ENCODE measurements at places on chromosomes 6 and 20.

GRCh38 chr20:38190166-38190565 is 25.1 kb upstream of the TGM2 start:
- no peak overlapping the region for H3K27ac ChIP-seq
- no peak overlapping the region for H3K4me3 ChIP-seq
- no peaks in the 10 kb centered on the region for H3K27me3 ChIP-seq
- DNase-seq, result no peak
- no peaks in the 10 kb centered on the region for H3K36me3 ChIP-seq

DNA sequence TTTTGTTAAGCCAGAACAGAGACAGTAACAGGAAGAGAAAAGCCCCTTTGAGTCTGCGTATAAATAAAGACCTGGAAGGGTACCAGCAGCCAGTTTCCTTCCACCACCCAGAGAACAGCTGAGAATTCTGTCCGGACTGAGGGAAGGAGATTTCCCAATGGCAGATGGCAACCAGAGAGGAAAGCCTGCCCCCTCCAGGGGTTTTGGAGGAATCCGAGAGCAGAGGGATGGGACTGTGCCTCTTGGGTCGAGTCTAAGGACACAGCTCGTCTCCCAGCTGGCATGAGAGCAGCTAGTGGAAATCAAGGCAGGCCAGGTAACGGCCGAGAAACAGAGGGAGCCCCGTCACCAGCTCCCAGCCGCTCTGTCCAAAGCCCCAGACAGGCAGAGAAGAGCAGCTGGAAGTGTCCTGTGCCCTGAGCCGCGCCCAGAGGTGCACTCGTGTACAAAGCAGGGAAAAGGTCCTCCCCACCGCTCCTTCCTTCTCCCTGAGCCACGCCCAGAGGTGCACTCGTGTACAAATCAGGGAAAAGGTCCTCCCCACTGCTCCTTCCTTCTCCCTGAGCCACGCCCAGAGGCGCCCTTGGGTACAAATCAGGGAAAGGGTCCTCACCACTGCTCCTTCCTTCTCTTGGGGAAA is 134.0 kb upstream of the SNX9 start:
- no peak overlapping the region for H3K27ac ChIP-seq
- H3K4me3 ChIP-seq, result no peak overlapping the region
- H3K27me3 ChIP-seq, result no peaks in the 10 kb centered on the region
- H3K36me3 ChIP-seq, result no peaks in the 10 kb centered on the region

GRCh38 chr6:33069021-33069738 is 4.3 kb downstream of the HLA-DPA1 start:
- DNase-seq, result no peak
- H3K4me3 ChIP-seq, result no peak overlapping the region
- no peaks in the 10 kb centered on the region for H3K4me1 ChIP-seq
- H3K36me3 ChIP-seq, result no peaks in the 10 kb centered on the region
- no peaks in the 10 kb centered on the region for H3K27me3 ChIP-seq

DNA sequence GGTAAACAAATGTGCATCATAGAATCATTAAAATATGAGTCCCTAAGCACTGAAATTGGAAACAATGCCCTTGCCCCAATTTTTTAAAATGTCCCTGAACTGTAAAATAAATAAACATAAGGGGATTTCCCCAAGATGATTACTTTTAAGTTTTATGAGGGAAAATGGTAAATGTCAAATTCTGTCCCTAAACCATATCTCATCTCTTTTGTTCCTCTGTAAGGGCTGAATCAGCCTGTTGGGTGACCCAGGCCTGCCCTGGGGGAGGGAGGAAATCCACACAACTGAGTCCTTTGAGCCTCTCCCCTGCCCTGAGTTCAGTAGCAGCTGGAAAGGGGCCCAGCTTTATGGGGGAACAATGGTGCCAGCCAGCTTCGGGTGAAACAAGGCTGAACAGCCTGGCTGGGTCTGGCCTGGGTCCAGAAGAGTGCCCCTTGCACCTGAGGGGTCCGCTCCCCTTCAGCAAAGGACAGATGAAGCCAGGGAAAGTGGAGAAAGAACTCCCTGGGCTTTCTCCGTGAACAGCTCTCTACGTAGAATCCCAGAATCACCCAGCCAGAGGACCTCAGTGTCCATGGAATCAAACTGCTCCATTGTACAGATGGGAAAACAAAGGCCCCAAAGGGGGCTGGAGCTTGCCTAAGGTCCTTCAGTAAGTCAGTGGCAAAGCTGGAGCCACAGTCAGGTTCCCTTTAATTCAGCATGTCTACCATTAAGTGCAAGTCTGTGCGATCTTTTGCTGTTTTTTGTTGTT is 28.2 kb upstream of the ITCH start:
- no peak overlapping the region for H3K4me3 ChIP-seq
- DNase-seq, result no peak
- no peak overlapping the region for H3K27ac ChIP-seq
- H3K27me3 ChIP-seq, result no peaks in the 10 kb centered on the region
- peaks cover 46% of the 10 kb centered on the region for H3K4me1 ChIP-seq

DNA sequence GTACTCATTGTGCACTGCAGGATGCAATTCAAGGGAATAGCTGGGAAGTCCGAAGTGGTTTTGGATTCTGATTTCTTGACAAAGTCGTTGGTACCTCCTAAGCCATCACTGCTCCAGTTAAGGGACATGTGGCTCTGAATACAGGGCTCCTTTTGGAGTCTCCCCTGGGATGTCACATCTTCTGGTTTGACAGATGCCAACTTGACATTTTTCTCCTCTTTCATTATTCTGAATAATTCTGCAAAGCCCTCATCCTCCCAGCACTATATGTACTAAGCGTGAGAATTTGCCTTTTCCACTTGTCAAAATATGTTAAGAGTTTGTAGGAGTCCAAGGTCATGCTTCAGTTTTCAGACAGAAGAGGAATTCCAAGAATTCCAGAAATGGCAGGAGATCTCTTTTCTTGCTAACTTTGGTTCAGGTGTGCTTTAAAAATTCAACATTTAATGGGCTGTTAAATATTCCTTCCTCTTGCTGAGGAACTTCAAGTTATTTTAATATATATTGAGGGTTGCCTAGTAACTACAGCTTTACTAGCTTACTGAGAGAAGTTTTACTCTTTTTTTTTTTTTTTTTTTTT is 38.7 kb downstream of the DOK5 start:
- no peaks in the 10 kb centered on the region for H3K27me3 ChIP-seq
- H3K36me3 ChIP-seq, result no peaks in the 10 kb centered on the region
- no peak for DNase-seq
- no peaks in the 10 kb centered on the region for H3K4me1 ChIP-seq
- no peak overlapping the region for H3K27ac ChIP-seq

GRCh38 chr6:79543886-79544285 is 6.7 kb upstream of the LCA5 start:
- H3K27me3 ChIP-seq, result no peaks in the 10 kb centered on the region
- no peak for DNase-seq
- H3K4me1 ChIP-seq, result no peaks in the 10 kb centered on the region
- H3K4me3 ChIP-seq, result no peak overlapping the region

- H3K27me3 ChIP-seq, result no peaks in the 10 kb centered on the region
- H3K4me3 ChIP-seq, result no peak overlapping the region
- H3K27ac ChIP-seq, result no peak overlapping the region
- H3K36me3 ChIP-seq, result no peaks in the 10 kb centered on the region
- DNase-seq, result no peak
- H3K4me1 ChIP-seq, result no peaks in the 10 kb centered on the region
Measured at GRCh38 chr6:20389066-20389465, 12.6 kb upstream of the E2F3 start.

- no peaks in the 10 kb centered on the region for H3K4me1 ChIP-seq
- H3K27me3 ChIP-seq, result no peaks in the 10 kb centered on the region
- no peak overlapping the region for H3K4me3 ChIP-seq
- DNase-seq, result no peak
- H3K36me3 ChIP-seq, result no peaks in the 10 kb centered on the region
Measured at GRCh38 chr6:2646346-2646745, 104.4 kb downstream of the MYLK4 start.

DNA sequence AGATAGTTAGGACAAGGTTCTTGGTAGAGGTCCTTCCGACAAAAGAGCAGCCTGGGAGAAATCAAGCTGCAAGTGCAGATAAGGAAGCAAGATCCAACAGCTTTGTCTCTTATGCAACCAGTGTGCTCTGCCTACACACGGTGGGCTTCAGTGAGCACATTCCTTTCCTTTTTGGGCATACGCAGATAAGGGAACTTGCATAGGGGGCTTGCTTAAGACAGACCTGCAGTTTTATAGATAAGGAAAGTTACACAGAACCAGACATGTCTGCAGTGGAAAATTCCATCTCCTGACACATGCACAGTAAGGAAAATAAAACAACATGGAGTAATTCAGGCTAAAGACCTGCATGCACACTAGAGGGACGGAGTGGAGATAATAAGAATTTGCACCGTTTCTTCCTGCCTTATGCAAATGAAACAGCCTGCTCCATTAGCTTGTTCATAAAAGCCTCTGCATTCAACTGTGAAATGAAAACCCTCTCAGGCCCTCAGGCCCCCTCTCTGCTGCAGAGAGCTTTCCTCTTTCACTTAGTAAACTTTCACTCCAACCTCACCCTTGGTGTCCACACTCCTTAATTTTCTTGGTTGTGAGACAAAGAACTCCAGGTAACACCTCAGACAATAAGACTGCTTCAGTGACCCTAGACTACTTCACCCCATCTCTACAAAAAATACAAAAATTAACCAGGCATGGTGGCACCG is 97.5 kb upstream of the MYLIP start:
- H3K4me1 ChIP-seq, result no peaks in the 10 kb centered on the region
- DNase-seq, result no peak
- no peak overlapping the region for H3K27ac ChIP-seq
- no peaks in the 10 kb centered on the region for H3K36me3 ChIP-seq

DNA sequence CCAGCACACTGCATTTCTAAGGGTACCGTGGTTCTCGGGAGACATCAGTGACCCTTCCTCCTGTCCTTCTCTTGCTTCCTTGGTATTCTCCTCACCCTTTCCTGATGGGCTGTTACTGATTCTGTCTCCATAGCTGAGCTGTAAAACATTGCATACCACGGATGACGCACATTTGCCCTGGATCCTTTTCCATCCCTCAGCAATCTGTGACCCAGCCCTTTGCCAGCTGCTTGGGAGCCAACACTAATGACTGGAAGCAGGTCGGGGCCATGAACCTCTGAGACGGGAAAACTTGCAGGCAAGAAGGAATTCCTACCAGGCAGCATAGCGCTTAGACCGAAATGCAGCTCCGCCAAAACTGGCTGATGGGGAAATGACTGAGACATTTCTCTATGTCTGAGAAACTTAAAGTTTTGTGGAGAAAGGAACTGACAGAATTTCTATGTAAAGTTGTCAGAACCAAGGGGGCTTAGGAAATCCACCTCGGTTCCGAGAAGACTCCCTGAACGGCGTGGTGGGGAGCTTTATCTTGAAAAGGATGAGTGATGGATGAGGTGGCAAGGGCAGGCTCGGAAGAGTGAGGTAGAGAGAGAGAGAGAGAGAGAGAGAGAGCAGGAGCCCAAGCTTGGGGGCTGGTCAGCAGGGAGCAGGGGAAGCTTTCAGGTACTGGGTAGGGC is 19.2 kb downstream of the TUBB2B start:
- H3K4me1 ChIP-seq, result no peaks in the 10 kb centered on the region
- no peak for DNase-seq
- no peak overlapping the region for H3K4me3 ChIP-seq
- no peaks in the 10 kb centered on the region for H3K27me3 ChIP-seq
- no peak overlapping the region for H3K27ac ChIP-seq

- peaks cover 32% of the 10 kb centered on the region for H3K27me3 ChIP-seq
- H3K4me3 ChIP-seq, result no peak overlapping the region
- H3K4me1 ChIP-seq, result no peaks in the 10 kb centered on the region
- DNase-seq, result no peak
Measured at GRCh38 chr6:32110632-32111031, 1.5 kb upstream of the TNXB start.

DNA sequence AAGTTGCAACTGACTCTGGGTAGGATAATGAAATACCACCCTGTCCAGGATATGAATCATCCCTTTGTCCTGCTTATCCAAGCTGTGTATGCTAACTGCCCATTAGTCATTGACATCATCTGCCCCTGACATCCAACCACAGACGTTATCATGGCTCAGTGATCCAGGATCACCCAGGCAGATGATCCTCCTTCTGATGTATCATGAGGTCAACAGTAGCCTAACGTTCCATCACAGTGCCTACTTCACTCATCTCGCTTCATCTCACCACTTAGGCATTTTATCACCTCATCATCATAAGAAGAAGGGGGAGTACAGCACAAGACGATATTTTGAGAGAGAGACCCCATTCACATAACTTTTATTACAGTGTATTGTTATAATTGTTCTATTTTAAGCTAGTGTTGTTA is 13.4 kb upstream of the BTN3A2 start:
- no peaks in the 10 kb centered on the region for H3K36me3 ChIP-seq
- no peak for DNase-seq
- no peaks in the 10 kb centered on the region for H3K27me3 ChIP-seq
- H3K27ac ChIP-seq, result no peak overlapping the region
- no peak overlapping the region for H3K4me3 ChIP-seq
- H3K4me1 ChIP-seq, result no peaks in the 10 kb centered on the region

- H3K4me1 ChIP-seq, result peaks cover 10% of the 10 kb centered on the region
- no peaks in the 10 kb centered on the region for H3K36me3 ChIP-seq
- DNase-seq, result no peak
- no peak overlapping the region for H3K27ac ChIP-seq
- H3K4me3 ChIP-seq, result no peak overlapping the region
Measured at GRCh38 chr6:159068904-159069578, 24.2 kb upstream of the TAGAP start.

GRCh38 chr6:137708481-137708880 is 158.6 kb upstream of the TNFAIP3 start:
- H3K27me3 ChIP-seq, result no peaks in the 10 kb centered on the region
- H3K36me3 ChIP-seq, result no peaks in the 10 kb centered on the region
- no peak overlapping the region for H3K4me3 ChIP-seq
- peaks cover 19% of the 10 kb centered on the region for H3K4me1 ChIP-seq
- no peak for DNase-seq

GRCh38 chr6:45959534-45960145 is 56.0 kb downstream of the CLIC5 start:
- H3K4me1 ChIP-seq, result no peaks in the 10 kb centered on the region
- H3K36me3 ChIP-seq, result no peaks in the 10 kb centered on the region
- no peak for DNase-seq
- H3K27ac ChIP-seq, result no peak overlapping the region
- H3K27me3 ChIP-seq, result no peaks in the 10 kb centered on the region

GRCh38 chr6:102066301-102066700 is 672.8 kb downstream of the GRIK2 start:
- H3K27me3 ChIP-seq, result no peaks in the 10 kb centered on the region
- DNase-seq, result no peak
- H3K27ac ChIP-seq, result no peak overlapping the region
- H3K4me1 ChIP-seq, result no peaks in the 10 kb centered on the region

- H3K27me3 ChIP-seq, result no peaks in the 10 kb centered on the region
- no peak overlapping the region for H3K4me3 ChIP-seq
- DNase-seq, result no peak
- H3K27ac ChIP-seq, result no peak overlapping the region
- H3K36me3 ChIP-seq, result peaks cover 5% of the 10 kb centered on the region
- peaks cover 3% of the 10 kb centered on the region for H3K4me1 ChIP-seq
Measured at GRCh38 chr6:20192625-20193024, 19.6 kb downstream of the MBOAT1 start.

- no peak overlapping the region for H3K4me3 ChIP-seq
- no peaks in the 10 kb centered on the region for H3K36me3 ChIP-seq
- no peak overlapping the region for H3K27ac ChIP-seq
- DNase-seq, result no peak
Measured at GRCh38 chr20:6702144-6702543, 65.3 kb upstream of the BMP2 start.
